ENCODE measurements at places on chromosomes 2 and 18.

- no peak for DNase-seq
Measured at GRCh38 chr2:240857039-240858008, 11.3 kb upstream of the AGXT start.

DNA sequence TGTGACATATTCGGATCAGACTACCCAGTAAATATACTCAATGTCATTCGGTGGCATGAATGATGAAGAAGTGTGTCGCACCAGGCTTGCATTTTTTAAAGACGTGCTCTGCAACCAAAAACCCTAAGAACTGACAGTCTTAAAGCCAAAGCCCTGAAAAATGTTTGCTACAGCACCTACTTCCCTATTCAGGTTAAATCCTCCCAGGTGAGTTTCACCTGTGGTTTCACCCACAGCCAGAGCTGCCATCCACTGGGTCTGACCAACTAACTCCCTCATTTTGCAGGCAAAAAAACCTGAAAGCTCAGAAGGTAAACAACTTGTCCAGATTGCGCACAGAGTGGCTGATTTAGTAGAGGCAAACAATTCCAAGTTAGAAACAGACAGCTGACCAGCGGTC lies 222.3 kb upstream of the MGAT5 start:
- no peak for DNase-seq

DNA sequence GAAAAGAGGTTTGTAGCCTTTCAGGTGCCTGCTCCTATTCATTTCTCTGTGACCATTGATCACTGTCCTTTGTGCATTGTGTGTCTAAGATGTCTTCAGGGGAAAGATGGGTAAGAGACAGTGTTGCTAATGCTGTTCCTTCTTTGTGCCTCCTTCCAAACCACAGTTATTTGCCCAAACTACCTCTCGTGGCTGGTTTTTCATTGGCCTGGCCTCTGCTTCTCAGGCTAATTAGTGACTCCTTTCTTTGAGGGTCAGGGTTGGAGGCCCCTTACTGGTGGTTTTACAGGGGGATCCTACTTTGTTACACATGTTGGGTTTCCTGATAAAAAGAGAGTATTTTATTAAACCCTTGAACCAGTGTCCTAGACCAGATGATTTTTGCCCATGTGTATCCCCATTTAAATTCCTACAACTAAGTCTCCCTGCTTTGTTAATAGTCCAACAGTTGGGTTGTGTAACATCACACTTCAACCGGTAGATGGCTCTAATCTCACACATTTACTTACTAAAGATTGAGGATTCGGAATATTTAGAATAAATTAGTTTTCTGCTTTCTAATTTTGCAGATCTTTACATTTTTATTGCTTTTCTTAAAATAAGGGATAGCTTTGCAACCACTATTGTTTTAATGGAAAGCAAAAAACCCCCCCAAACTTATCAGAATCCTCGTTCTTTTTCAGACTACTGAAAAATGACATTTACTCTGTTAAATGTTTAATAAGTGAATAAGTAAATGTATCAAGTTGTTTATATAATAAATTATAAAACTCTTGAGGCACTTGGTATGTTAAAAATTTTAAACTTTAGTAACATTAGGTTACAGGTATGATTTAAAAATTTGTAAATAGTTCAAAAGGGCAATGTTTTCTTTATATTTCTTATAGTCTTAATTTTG lies 2.4 kb downstream of the MARS2 start:
- no peak for DNase-seq

- no peak for DNase-seq
Measured at GRCh38 chr2:7057865-7058400, 140.7 kb downstream of the RNF144A start.

DNA sequence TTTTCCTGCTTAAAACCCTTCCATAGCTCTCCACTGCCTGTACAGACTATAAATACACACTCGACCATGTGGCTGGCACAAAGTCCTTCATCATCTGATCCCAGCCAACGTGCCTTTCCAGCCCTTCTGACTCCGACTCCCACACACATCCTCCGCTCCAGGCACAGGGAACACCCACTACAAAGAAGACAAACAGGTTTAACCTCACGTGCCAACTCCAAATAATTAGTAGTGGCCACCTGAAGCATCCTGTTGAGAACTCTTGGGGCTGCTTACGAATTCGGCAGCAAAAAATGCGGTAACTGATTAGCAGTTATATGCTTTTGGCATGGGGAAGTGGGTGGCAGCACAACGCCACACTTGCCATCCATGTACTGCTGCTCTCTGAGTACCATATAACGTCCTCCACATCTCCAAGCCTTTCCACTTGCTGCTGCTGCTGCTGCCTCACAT lies 12.1 kb downstream of the SPIRE1 start:
- no peak for DNase-seq

GRCh38 chr2:64581777-64582539 lies 57.8 kb downstream of the AFTPH start:
- DNase-seq, result no peak
